ENCODE measurements at places on chromosomes 4 and X. TPM values are rescaled to one million over a fixed set of nuclear protein-coding genes. Genes with fewer than 3 reads are reported as not detected.

The NMU gene
- not detected for total RNA-seq

The SASH3 gene
- total RNA-seq = 2.5 TPM

GRCh38 chrX:23799469-23800065 is 16.6 kb downstream of the SAT1 start:
- no peak for DNase-seq
- H3K4me3 ChIP-seq = no peak overlapping the region
- H3K27me3 ChIP-seq = peaks cover 5% of the 10 kb centered on the region
- no peaks in the 10 kb centered on the region for H3K36me3 ChIP-seq

DNA sequence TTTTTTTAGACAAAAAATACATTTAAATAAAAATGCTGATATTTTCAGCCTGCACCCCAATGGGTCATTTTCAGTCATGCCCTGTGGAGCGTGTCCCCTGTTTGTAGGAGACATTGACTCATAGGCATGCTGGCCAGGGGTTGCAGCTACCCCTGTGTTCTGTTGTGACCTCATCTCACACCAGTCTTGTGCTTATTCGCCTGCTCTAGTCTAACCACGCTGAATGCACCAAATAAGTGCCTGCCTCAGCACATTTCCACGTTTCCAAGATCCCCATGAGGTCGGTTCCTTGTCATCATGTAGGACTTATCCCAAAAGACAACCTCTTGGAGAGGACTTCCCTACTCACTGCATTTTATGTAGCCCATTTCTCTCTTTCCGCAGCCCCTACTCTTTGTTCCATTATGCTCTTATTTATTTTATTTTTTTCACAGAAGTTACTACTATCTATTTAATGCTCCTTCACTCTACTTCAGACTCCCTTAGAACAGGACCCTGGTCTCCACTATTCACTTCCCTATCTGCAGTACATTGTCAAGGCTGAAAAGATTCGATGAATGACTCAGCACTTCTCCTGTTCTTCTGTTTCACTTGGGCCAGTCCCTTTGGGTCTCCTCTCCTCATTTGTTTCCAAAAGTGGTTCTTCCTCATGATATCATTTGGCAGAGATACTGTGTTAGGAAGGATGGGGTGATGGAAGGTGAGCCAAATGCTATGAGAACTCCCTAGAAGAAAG is 109.7 kb downstream of the MSL3 start:
- no peak for DNase-seq
- H3K27me3 ChIP-seq = no peaks in the 10 kb centered on the region
- H3K27ac ChIP-seq = no peak overlapping the region
- H3K4me3 ChIP-seq = no peak overlapping the region

GRCh38 chr4:10085386-10085785 is 31.2 kb downstream of the WDR1 start:
- peaks cover 99% of the 10 kb centered on the region for H3K36me3 ChIP-seq
- H3K4me3 ChIP-seq = no peak overlapping the region
- peaks cover 40% of the 10 kb centered on the region for H3K4me1 ChIP-seq
- H3K27ac ChIP-seq = peak overlapping the region; percentile 93

GRCh38 chr4:74444891-74445642 is at the start of gene AREG:
AREG (plus strand) TSS chr4:74445136; CDS start chr4:74445346, 210 bp downstream.
- DNase-seq = peak; percentile 75
- no peaks in the 10 kb centered on the region for H3K36me3 ChIP-seq
- H3K4me1 ChIP-seq = peaks cover 5% of the 10 kb centered on the region

DNA sequence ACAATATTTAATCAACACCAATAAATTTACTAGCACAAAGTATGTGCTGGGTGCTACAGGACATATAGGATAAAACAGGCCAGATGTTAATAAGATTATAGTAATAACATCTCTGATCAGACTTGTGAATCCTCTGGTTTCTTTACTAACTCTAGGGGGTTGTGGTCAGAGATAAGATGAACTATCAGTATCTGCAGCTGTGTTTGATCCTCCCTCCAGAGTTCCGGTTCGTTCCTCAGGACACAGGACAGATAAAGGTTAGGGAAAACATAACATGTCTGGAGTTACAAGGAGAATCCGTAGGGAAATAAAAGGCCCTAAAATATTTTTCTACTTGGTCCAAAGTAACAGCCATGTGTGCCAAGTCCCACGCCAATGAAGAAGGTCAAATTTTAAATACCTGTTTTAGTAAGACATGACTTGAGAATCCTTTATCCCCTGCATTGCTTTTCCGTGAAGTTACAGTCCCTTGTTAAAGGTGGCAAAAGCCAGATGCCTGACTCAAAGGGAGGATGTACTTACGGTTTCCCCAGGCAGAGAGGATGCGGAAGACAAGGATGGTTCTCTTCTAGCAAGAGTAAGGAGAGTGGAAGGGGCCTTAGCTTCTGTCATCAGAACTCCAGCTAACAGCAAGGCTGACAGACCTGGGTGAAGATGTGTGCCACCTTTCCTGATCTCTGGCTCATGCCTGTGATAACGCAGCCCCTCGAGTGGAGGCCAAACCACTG is 44.4 kb downstream of the KIAA0232 start:
- H3K4me1 ChIP-seq = peaks cover 17% of the 10 kb centered on the region
- H3K27me3 ChIP-seq = no peaks in the 10 kb centered on the region

The IBSP gene
- total RNA-seq = not detected

- DNase-seq = no peak
- H3K4me3 ChIP-seq = no peak overlapping the region
- peak overlapping the region; percentile 66 for H3K27ac ChIP-seq
Measured at GRCh38 chrX:134604701-134605311, 53.5 kb downstream of the PLAC1 start.

The WAS gene
- 0.85 TPM for total RNA-seq

The GLRA2 gene
- total RNA-seq = not detected

DNA sequence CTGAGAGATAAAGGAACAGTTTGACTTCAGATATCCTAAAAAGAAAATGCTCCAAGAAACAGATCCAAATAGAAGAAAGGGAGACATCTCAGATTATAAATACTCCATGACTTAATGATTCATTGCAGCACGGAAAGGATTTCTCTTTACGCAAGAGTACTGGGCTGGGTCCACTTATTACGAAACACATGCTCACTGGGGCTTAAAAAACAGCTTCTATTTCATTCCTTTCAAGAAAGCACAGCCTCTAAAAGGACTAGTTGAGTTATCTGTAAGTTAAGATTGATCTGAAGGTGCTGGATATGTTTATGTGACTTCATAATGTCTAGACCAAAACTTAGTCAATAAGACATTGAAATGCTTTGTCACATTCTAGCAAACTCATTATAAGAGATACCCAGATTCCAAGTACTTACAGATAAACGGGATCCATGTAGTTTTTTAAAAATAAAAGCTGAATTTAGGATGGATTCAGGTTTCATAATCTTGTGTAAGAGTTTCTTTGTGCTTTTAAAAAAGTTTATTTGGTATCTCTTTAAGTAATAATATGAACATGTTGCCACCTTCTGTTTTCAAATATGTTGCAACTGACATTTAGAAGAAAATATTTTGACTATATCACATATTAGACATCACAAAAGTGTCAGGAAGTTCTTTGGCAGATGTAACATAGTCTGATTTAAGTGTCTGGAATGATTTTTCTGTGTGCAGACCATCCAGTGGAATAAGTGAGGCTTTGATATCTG is 109.5 kb upstream of the MYOZ2 start:
- peaks cover 15% of the 10 kb centered on the region for H3K36me3 ChIP-seq
- no peaks in the 10 kb centered on the region for H3K27me3 ChIP-seq
- H3K4me3 ChIP-seq = peak overlapping the region; percentile 77
- DNase-seq = peak; percentile 34
- peak overlapping the region; percentile 98 for H3K27ac ChIP-seq

DNA sequence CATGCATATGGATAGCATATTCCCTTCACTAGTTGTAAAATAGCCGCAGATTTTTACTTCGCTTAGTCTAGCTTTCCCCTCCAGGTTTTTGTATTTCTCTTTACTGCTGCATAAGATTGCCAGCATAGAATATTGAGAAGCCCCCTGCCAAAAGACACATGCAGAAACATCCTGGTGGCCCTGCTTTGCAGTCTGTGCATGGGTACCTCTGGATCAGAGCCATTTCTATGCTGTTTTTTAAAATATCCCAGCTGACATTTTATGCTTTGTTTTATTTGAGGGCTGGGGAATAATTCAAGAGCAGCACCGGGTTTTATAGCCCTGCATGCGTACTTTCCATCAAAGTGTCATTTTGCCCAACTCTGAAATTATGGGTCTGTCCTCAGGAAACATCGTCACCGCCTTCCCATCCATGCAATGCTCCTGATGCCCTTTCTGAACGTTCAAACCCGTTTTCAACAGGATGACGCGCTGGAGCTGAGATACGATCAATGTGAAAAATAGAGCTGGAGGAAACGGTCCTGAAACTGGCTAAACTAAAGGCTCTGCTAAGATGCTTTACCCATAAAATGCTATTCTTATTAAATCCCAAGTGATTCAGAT is 314.3 kb downstream of the EVC2 start:
- no peak for DNase-seq
- no peaks in the 10 kb centered on the region for H3K36me3 ChIP-seq
- H3K4me1 ChIP-seq = no peaks in the 10 kb centered on the region

DNA sequence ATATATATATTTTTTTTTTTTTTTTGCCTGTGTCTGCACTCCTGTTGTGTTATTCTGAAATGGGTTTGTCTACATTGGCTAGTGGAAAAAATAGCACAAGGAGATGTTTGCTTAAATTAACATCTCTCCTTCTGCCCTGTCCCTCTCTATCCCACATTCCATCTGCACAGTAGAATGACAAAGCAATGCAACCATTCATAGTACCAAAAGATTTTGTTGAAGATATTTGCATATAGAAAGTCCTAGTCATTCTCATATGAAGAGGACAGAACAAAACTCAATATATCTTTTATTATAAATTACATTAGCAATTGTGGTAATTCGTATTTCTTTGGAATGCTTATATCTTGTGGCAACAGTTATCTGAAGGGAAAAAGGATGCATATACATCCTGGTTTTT is 88.3 kb upstream of the AGA start:
- DNase-seq = no peak
- no peak overlapping the region for H3K4me3 ChIP-seq
- H3K27ac ChIP-seq = no peak overlapping the region
- no peaks in the 10 kb centered on the region for H3K27me3 ChIP-seq

- no peak overlapping the region for H3K27ac ChIP-seq
- peaks cover 19% of the 10 kb centered on the region for H3K4me1 ChIP-seq
- DNase-seq = no peak
- H3K36me3 ChIP-seq = no peaks in the 10 kb centered on the region
- no peak overlapping the region for H3K4me3 ChIP-seq
- no peaks in the 10 kb centered on the region for H3K27me3 ChIP-seq
Measured at GRCh38 chr4:77785669-77786068, 33.5 kb downstream of the CNOT6L start.

DNA sequence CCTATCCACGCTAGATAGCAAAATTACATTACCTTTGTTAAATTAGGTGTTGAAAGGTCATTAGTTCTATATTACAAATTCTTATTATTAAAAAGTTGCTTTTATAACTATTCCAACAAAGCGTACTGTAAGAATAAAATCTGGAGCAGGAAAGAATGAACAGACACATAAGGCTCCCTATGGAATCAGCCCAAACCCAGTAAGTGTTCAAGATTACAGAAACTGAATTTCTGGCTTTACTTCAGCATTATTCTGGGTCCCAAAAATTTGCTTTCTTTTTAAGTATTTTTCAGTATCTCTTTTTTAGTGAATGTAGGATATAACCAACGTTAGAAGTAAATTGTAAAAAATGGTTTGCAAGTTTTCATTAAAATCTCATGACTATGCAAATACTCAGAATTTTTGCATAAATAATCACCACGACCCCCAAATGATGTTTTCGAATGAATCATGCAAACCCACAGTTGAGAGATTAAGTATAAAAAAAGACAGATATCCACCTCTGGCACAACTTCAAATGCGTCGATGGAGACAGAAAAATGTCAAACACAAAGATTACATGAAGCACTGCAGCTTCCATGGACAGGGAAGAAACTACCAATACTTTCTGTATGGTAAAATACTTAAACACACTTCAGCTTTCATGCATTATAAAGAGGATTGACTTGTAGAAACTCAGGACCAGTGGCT is 238.5 kb downstream of the RASL11B start:
- no peak overlapping the region for H3K4me3 ChIP-seq
- DNase-seq = no peak
- H3K4me1 ChIP-seq = no peaks in the 10 kb centered on the region
- no peaks in the 10 kb centered on the region for H3K36me3 ChIP-seq
- no peak overlapping the region for H3K27ac ChIP-seq

DNA sequence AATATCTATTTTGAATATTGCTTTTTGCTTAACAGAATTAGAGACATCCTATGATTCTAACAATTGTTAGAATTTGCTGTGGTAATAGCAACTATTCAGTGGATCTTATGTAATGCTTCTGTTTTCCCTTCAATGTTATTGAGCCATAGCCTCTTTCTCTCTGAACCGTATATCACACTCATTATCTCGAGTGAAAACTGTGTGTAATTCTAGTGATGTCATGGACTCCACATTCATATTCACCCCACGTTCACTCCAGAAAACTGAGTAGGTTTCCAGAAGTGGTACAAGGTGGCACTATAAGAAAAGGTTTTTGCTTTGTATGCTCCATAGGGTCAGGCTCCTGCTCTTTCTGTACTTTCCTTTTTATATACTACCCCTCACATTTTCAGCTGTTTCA is 534.3 kb upstream of the PABPC4L start:
- no peaks in the 10 kb centered on the region for H3K4me1 ChIP-seq
- no peak for DNase-seq
- H3K27ac ChIP-seq = no peak overlapping the region
- H3K4me3 ChIP-seq = no peak overlapping the region
- H3K27me3 ChIP-seq = no peaks in the 10 kb centered on the region
- no peaks in the 10 kb centered on the region for H3K36me3 ChIP-seq

The FOXR2 gene
- total RNA-seq = not detected

The LONRF3 gene
- total RNA-seq = 25.3 TPM

DNA sequence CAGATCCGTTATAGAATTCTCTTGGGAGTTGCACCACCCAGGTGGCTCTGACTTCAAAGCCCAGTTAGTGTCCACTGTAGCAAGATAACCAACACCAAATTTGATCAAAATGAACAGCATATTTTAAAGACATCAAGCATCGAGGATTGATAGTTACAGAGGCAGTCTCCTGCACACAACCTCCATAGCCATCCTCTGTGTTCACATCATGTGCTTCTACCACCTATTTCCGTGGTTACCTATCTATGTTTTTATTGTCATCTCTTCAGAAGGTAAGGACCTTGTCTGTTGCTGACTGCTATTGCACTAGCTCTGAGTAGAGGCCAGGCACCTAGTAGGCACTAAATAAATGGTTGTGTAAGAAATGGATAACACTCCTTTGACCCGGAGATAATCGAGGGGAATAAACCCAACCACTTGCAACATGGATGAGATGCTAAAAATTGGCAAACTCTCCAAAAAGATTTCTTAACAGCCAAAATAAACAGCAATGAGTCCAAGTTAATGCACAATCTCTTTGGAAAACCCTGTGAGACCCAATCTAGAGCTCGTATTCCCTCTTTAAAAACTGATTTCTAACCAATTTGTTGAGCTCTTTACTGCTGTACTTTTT is 14.7 kb upstream of the C1QTNF7 start:
- no peak for DNase-seq
- H3K27ac ChIP-seq = no peak overlapping the region
- H3K4me3 ChIP-seq = no peak overlapping the region
- no peaks in the 10 kb centered on the region for H3K27me3 ChIP-seq

The SPARCL1 gene
- total RNA-seq = 122 TPM

Measured in psoas muscle (tissue), 8 donors.